ENCODE measurements at places on chromosomes 6 and 20. TPM values are rescaled to one million over a fixed set of nuclear protein-coding genes. Genes with fewer than 3 reads are reported as not detected.

Gene MLN
- total RNA-seq, result not detected

Gene RAET1G
- total RNA-seq, result not detected

Gene NTSR1
- total RNA-seq, result 0.11 TPM

Gene YWHAB
- 204 TPM for total RNA-seq

Gene APOM
- 3.9 TPM for total RNA-seq

Data from H9 (cell line).